M059J (cell line): ENCODE measurements at places on chromosomes 4 and X. TPM values are rescaled to one million over a fixed set of nuclear protein-coding genes. Genes with fewer than 3 reads are reported as not detected.

DNA sequence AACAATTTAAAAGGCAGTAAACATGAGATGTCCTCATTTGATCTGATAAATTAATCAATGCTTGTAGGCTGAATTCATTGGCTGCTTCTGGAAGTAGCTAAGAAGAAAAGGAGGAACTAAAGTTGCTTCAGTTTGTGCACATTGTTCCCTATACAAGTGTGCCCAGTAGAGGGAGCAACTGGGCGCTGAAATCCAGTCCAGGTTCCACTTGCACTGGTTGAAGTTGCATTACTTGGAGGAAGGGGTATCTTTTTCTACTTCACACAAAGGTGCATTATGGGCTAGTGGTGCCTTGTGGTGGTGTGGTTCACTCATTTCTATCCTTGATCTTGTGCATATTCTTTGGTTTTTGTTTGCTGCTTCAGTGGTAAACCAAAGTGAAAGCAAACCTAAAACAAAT lies 67.9 kb upstream of the SOX3 start:
- DNase-seq = peak; percentile 39

- no peak for DNase-seq
Observed at GRCh38 chr4:29002151-29002550, 1718.0 kb upstream of the PCDH7 start.

DNA sequence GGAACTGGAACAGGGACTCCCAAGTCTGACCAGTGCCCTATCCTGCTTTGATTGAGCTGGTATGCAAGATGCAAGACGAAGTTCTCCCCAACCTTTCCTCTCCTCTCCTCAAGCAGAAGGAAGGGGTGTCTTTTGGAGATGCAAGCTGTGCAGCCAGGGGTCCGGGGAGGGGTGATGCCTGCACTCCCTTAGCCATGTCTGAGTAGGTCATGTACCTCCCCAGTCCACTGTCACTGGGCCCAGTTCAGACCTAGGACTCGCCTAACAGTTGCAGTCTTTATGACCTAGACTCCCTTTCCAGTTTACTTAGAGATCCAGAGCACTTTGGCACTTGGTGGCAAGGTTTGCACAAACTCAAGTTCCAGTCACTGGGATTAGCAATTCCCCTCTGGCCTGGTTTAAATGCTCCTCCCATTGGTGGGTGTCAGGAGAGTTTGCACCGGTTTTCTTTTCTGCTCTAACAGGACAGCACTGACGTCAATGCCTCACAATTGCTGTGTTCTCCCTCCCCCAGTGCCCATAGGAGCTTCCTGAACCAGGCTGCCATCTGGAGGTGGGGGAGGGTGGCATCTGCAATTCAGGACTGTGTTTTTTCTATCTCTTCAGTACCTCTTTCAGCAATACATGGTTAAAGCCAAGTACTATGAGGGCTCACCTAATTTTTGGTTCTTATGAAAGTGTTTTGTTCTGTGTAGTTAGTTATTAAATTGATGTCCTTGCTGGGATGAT lies 782.2 kb downstream of the ARAP2 start:
- DNase-seq = no peak

PAGE2 gene
- total RNA-seq = not detected in 2 replicates

SMIM31 gene
- not detected in 2 replicates for total RNA-seq

DNA sequence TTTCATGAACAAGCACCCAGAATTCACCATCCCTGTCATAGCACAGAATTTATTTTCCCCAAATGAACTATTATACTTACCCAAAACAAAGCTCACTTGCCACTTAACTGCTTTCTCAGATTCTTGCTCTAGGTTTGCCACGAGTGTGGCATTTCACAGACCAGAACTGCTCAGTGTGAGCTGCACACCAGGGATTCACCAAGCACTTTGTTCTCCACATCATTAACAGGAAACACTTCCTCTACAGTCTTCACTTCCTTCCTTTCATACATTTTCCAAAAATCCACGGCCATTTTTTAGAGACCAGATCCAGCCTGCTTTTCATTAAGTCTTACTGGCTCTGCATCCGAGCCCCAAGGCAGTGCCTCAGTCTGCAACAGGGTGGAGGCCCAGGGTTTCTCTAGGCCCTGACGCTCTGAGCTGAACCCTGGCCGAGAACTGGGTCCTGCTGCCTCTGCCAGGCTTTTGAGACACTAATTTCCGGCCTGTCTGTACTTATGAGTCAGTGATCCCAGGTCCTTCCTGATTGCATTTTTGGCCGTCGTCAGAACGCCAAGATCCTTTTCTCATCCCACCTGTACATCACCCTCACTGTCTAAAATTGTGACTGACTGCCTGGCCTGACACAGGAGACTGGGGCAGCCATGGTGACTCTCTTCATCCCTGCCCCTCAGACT lies 67.6 kb upstream of the MTNR1A start:
- DNase-seq = peak; percentile 75

DNA sequence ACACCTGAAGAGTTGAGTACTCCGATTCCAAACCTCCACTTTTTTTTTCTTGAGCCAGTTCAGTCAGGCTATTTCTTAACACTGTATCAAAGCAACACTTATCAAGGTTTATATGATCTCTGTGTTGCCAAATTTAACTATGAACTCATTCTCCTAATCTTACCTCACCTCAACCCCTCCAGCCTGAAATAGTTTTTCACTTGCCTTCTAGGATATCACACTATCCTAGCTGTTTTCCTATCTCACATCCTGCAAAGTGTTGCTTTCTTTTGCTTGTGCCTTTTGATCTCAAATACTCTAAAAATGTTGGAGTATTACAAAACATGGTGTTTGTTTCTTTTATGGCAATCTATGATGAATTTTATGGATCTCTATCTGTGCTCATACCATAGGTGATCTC lies 415.0 kb downstream of the CFAP47 start:
- DNase-seq = no peak

TMPRSS11D gene
- not detected in 2 replicates for total RNA-seq

DNA sequence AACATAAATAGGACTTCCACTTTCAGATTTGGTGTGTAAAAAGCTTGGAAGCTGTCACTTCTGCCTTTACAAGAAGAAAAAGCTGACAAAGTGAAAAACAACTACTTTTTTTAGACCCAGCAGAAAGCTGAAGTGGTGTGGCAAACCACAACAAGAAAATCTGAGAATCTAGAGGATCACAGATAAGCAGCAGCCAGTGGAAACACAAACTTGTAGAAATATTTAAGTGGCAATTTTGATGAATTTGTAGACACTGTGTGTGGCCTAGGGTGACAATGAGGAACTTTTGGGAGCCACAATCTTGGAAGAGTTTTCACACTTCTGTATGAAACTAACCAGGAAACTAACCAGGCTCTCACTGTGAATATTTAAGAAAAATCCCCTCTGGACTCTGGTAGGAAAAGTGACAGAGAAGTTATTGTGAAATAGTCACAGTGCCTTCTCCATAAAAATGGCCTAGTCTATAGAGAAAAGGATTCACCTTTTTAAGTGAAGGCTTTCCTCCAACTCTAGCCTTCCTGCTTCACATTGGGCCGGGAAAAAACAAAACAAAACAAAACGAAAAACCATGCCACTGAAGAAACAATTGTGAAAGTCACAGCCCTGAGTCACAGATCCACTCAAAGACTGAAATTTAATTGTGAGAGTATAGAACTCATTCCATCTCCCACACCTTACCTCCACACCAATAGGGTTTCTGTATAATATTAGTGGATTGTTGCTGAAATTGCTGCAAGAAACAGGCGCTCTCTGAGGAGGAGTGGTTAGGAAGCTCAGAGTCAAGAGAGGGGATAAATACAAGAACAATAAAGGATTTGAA lies 26.7 kb upstream of the GUCY1A1 start:
- DNase-seq = no peak

- peak; percentile 75 for DNase-seq
Observed at GRCh38 chr4:76546327-76546726, 111.3 kb downstream of the SHROOM3 start.

ANKRD50 gene
- total RNA-seq = 4.9 and 6.8 TPM in 2 replicates

- DNase-seq = no peak
Observed at GRCh38 chrX:53481093-53481492, 46.9 kb upstream of the HSD17B10 start.

CNGA1 gene
- 0.32 TPM in 1 of 2 replicates, not detected in the other for total RNA-seq

OPRPN gene
- total RNA-seq = not detected in 2 replicates

DNA sequence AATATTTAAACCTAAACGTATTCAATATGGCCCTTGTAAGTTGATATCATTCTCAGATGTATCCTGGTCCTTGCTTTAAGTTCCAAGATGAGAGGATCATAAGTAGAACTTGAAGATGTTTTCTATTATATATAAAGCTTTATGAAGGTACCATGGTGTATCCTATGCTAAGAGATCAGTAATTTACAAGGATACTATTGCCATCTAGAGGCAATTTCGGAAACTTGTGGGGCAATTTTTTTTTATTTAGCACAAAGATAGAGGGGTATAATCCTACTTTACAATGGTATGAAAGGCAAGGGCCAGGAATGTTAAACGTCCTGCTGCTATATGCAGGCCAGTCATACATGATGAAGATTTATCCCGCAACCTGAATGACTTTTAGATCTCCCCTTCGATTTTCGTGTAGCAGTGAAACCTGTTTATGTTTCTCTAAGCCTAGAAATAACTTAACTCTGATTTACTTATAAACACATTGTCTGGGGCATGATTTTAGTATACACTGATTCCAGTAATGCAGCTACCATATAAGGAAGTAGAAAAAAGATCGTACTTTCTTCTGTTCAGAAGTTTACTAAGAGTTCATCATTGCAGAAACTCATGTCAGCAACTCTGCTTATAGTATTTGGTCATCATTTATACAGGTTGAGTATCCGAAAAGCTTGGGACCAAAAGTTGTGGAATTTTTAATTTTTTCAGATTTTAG lies 2.6 kb downstream of the SLC25A31 start:
- DNase-seq = peak; percentile 50
